GM23338 (cell line): ENCODE measurements at places on chromosomes 6 and 20. TPM values are rescaled to one million over a fixed set of nuclear protein-coding genes. Genes with fewer than 3 reads are reported as not detected.
A peak's percentile ranks its signal among the peaks of the same experiment; 100 is the strongest.

Gene KPNA5
- 9.4 and 16.3 TPM in 2 replicates for total RNA-seq

Gene DNAH8
- not detected in 2 replicates for total RNA-seq

Gene BMP5
- total RNA-seq, result 0.07 TPM in 1 of 2 replicates, not detected in the other

Gene RNF182
- 8.1 and 9.8 TPM in 2 replicates for total RNA-seq

Gene SLC22A2
- 0.35 and 1.1 TPM in 2 replicates for total RNA-seq

DNA sequence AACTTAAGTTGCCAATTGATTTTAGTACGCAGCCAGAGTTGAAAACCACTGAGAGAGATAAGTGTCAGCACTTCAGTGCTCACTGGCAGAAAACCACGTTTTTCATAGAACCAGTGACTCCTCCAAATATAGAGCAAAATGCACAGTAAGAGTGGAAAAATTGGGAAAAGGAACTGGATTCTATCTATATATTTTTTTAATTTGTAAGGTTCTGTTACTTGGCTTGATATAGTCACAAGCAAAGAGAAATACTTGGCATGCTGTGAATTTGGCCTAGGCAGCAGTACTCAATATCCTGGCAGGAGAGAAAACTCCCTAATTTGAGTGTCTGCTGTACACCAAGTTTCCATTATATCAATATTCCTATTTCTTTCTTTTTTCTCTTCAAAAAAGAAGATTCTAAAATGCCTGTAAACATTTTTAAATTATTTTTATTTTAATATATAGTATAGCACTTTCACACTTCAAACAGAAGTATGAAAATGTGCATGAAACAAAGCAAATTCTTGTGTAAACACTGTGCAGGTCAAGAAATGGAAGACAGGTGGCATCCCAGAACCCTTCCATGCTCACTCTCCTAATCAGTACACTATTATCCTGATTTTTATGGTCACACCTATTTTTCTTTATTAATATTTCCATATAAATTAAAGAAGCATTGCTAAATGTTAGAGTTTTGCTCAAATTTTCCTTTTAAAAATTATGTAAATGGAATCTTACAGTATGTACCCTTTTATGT lies 561.8 kb upstream of the RNF217 start:
- H3K27me3 ChIP-seq, result no peaks in the 10 kb centered on the region
- no peak overlapping the region for H3K4me3 ChIP-seq
- no peak overlapping the region for H3K27ac ChIP-seq

DNA sequence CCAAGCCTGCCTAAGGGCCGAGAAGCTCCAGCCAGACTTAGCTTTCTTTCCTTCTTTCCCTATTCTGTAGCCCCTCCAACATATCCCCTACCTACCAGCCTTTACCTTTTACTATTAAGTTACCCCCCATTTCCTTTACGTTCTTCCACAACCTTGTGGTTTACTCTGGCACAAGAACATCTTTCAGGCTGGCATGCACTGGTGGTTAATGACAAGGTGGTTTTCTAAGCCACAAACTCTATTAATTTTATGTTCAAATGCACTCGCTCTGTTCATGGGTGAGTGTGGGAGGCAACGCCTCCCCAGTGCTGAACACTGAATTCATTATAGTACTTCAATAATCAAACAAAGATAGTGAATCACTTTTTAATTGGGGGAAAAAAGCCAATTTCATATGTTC lies 64.4 kb downstream of the TRERF1 start:
- H3K4me1 ChIP-seq, result peaks cover 25% of the 10 kb centered on the region
- no peak for DNase-seq
- H3K27ac ChIP-seq, result no peak overlapping the region
- H3K36me3 ChIP-seq, result no peaks in the 10 kb centered on the region

GRCh38 chr20:23636182-23636907 lies 1.4 kb downstream of the CST3 start:
- peaks cover 12% of the 10 kb centered on the region for H3K27me3 ChIP-seq
- H3K36me3 ChIP-seq, result no peaks in the 10 kb centered on the region
- peaks cover 6% of the 10 kb centered on the region; the same call in 1 of the 2 replicates for H3K4me1 ChIP-seq
- H3K4me3 ChIP-seq, result peak overlapping the region; percentile 84
- no peak for DNase-seq
- no peak overlapping the region for H3K27ac ChIP-seq

DNA sequence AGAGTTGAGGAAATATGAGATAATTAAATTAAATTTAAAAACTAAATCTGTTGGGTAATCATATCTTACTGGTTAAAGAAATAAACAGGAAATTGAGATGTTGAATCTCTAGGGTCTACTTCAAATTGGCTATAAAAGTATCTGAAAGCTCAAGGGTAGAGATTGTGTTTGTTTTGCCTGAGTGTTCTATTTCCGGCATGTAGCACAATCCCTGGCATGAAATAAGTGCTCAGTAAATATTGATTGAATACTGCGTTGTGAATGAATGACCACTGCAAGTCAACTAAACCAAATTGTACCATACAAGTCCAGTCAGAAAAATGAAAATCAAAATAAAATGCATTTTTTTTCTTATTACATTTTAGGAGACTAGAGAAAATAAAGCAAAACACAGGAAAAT lies 709.8 kb downstream of the EPM2A start:
- H3K4me3 ChIP-seq, result no peak overlapping the region
- H3K27me3 ChIP-seq, result no peaks in the 10 kb centered on the region
- H3K4me1 ChIP-seq, result peaks cover 5% of the 10 kb centered on the region; the same call in 1 of the 2 replicates
- no peaks in the 10 kb centered on the region for H3K36me3 ChIP-seq
- H3K27ac ChIP-seq, result no peak overlapping the region

DNA sequence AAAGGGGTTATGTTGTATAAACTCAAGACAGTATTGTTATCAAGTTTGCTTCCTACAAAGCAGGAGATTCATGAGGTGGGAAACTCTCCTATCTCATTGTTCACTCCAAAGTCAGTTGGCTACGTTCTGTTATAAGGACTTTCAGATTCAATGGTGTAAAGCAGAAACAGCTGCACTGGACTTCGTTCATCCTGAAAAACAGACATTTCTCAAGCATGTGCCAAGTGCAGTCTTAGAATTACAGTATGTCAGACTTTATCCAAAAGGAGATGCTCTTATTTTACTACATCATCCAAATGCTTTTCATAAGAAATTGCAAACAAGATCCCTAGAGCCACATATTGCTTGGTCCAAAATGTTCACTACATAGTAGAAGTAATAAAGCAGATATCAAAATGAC lies 14.9 kb downstream of the COL21A1 start:
- H3K36me3 ChIP-seq, result no peaks in the 10 kb centered on the region
- no peaks in the 10 kb centered on the region for H3K4me1 ChIP-seq
- no peak overlapping the region for H3K4me3 ChIP-seq
- H3K27me3 ChIP-seq, result no peaks in the 10 kb centered on the region
- no peak overlapping the region for H3K27ac ChIP-seq

GRCh38 chr20:45020236-45020886 lies 54.0 kb downstream of the STK4 start:
- H3K4me3 ChIP-seq, result no peak overlapping the region
- H3K27me3 ChIP-seq, result no peaks in the 10 kb centered on the region
- peaks cover 27% of the 10 kb centered on the region for H3K4me1 ChIP-seq
- DNase-seq, result peak; percentile 24
- no peak overlapping the region for H3K27ac ChIP-seq

GRCh38 chr20:1185790-1186334 lies 1.1 kb upstream of the TMEM74B start:
- peaks cover 42% of the 10 kb centered on the region for H3K27me3 ChIP-seq
- no peak overlapping the region for H3K27ac ChIP-seq
- peaks cover 28% of the 10 kb centered on the region for H3K4me1 ChIP-seq
- peak overlapping the region; percentile 64 for H3K4me3 ChIP-seq

DNA sequence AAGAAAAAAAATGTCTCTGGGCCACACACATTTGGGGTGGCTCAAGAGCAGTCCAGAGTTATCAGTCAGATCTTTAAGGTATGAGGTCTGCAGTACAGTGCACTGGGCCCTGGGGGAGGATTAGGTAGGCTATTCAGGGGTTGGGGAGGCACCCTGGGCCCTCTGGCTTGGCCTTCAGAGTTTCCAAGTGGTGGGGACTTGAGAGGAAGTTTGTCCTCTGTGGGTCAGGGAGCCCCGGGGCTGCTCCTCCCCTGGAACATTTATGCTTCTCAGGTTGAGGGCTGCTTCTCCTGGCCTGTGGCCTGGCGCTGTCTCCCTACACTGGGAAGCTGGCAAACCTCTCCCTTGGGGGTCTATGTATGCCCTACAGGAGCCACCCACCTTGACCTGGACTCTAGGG lies 46.0 kb downstream of the PTK7 start:
- DNase-seq, result no peak
- H3K4me3 ChIP-seq, result no peak overlapping the region
- H3K27ac ChIP-seq, result no peak overlapping the region
- no peaks in the 10 kb centered on the region for H3K36me3 ChIP-seq
- H3K27me3 ChIP-seq, result no peaks in the 10 kb centered on the region

DNA sequence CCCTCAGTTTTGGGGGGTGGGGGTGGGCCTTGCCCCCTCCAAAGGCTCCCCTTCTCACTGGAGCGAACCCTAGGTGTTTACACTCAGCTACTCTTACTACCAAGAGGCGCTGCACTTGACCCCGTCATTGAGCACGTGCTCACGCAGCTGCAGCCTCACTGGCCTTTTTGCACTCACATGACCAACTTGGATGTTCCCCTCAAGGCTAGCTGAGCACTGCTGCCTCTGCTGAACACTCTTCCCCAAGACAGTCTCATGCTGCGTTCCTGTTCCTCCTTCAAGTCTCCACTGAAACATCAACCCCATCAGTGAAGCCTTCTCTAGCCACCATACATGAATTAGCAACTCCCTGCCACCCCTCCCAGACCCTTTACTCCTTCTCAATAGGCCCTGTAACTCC lies 4.0 kb downstream of the SOD2 start:
- no peaks in the 10 kb centered on the region for H3K27me3 ChIP-seq
- DNase-seq, result no peak
- peaks cover 18% of the 10 kb centered on the region for H3K36me3 ChIP-seq
- no peak overlapping the region for H3K27ac ChIP-seq
- H3K4me3 ChIP-seq, result no peak overlapping the region
- peaks cover 14% of the 10 kb centered on the region for H3K4me1 ChIP-seq

GRCh38 chr6:152380351-152380767 lies 256.8 kb downstream of the SYNE1 start:
- no peak for DNase-seq
- H3K4me3 ChIP-seq, result no peak overlapping the region
- H3K36me3 ChIP-seq, result no peaks in the 10 kb centered on the region
- no peak overlapping the region for H3K27ac ChIP-seq

GRCh38 chr6:5446362-5447075 lies 185.2 kb downstream of the FARS2 start:
- no peaks in the 10 kb centered on the region for H3K4me1 ChIP-seq
- H3K27ac ChIP-seq, result no peak overlapping the region
- no peaks in the 10 kb centered on the region for H3K36me3 ChIP-seq
- H3K4me3 ChIP-seq, result no peak overlapping the region
- no peaks in the 10 kb centered on the region for H3K27me3 ChIP-seq

- H3K4me3 ChIP-seq, result no peak overlapping the region
- no peak for DNase-seq
- H3K27me3 ChIP-seq, result no peaks in the 10 kb centered on the region
- no peak overlapping the region for H3K27ac ChIP-seq
- no peaks in the 10 kb centered on the region for H3K36me3 ChIP-seq
Observed at GRCh38 chr6:37008484-37009465, 3.3 kb downstream of the FGD2 start.

DNA sequence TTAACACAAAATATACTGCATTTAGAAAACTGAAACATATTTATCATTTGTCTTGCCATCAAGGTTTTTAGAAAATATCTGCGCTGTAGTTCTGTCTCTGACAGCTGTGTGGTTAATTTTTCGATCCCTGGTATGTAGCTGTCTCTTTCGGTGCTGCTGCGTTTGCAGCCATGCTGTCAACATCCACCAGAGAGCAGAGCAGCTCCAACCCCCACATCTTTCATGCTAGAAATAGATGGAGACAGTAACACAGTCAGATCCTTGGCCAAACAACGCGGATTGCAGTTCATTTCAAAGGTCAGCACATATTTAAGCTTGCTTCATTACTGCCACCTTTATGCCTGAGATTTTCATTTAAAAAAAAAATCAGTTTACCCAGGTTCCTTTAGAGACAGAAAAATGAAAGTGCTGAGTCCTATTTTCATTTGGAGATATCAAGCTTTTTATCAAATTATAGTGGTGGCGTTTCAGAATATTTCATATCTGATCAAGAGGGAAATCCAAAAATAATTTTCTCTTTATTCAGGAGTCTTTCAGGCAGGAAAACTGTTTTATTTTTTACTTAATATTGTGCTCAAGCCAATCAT lies 157.7 kb upstream of the MMS22L start:
- DNase-seq, result peak; percentile 79
- H3K4me1 ChIP-seq, result peaks cover 26% of the 10 kb centered on the region
- no peaks in the 10 kb centered on the region for H3K27me3 ChIP-seq
- H3K27ac ChIP-seq, result no peak overlapping the region
- no peak overlapping the region for H3K4me3 ChIP-seq

DNA sequence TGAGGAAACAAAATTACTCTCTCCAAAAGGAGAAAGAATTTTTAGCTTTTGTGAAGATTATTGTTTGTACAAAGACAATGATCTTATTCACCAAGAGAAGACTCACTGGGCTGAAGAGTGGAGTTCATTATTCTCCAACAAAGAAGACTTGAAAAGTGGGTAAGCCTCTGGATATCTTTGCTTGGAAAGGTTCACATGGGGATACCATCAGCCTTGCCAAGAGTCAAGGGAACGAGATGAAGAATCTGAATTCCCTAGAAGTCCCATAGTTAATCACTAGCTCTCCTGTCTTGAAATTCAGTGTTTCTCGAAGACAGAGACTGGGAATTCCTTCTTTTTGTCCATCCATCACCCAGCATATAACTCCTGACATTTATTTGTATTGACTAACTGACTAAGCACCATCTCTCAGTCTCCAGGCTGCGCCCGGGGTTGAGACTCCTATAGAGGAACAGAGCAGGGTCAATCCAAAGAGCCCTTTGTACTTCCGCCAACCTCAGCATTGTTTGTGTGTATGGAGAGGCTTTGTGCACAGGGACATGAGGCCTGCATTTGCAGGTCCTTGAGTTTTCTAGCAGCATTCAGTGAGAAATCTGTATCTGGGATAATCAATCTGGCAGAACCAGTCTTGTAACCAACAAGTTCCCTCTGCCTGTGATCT lies 461.9 kb downstream of the KIF16B start:
- no peaks in the 10 kb centered on the region for H3K27me3 ChIP-seq
- H3K27ac ChIP-seq, result no peak overlapping the region
- H3K4me1 ChIP-seq, result no peaks in the 10 kb centered on the region
- DNase-seq, result no peak
- no peak overlapping the region for H3K4me3 ChIP-seq
- H3K36me3 ChIP-seq, result no peaks in the 10 kb centered on the region

DNA sequence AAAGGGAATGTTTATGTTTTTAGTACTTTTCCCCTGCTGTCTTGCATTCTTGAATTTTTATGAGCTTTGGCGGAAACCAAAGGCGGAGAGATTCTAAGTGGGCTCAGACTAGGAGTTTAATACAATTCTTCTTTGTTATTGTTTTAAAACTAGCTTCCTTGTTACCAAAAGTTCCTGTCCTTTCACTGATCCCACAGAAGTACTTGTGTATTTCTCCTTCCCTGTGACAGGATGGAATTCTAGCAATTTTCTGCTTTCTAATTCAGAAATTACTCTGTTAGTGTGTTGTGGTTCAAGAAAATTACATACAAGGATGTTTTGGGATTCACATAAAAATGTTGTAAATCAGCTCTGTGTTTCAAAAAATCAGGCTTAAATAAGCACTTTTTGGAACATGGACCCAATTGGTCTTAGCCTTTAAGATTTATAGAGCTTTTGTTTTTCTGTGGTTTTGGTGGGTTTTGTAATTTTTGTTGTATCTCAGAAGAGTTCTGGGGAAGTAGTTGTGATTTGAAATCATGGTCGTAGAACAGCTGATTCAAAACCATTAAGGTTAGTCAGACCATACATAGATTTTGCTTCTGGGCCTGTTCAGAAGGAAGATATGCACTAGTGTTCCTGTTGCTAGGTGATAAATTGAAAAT lies 17.6 kb upstream of the CTAGE9 start:
- no peak for DNase-seq
- H3K4me3 ChIP-seq, result no peak overlapping the region
- no peaks in the 10 kb centered on the region for H3K27me3 ChIP-seq
- H3K27ac ChIP-seq, result no peak overlapping the region
- H3K36me3 ChIP-seq, result 0 out of 2 replicates have a peak, but pooled peaks cover 3% of the 10 kb centered on the region
- H3K4me1 ChIP-seq, result peaks cover 8% of the 10 kb centered on the region; the same call in 1 of the 2 replicates
